ENCODE measurements at places on chromosomes 5 and 9.

GRCh38 chr9:110095776-110096175, 112.2 kb downstream of the C9orf152 start:
- no peak for DNase-seq

- peak; percentile 56 for DNase-seq
Observed at GRCh38 chr5:146878476-146879172, at the start of gene PPP2R2B. PPP2R2B (minus strand) TSS chr5:146878757.

GRCh38 chr9:134049772-134050588, 17.8 kb downstream of the BRD3 start:
- DNase-seq, result no peak

DNA sequence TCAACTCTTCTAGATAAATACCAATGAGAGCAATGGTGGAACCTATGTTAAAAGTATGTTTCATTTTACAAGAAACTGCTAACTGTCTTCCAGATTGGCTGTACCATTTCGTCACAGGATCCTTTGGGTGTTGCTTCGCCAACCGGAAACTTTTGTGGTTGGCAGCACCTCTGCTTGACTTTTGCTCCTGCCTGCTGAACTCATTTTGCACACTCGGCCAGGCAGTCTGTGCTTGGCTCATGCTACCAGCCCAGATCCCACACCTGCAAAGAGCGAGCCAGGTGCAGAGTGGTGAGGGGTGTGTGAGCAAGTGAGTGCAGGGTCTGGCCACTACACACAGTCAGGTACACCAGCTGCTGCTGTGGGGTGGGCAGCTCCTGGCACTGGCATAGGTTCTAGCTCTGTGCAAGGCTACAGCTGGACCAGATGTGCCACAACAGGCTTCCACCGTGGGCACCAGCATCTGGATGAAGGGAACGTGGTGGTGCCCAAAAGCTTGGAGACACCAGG, 422.3 kb downstream of the PRR16 start:
- no peak for DNase-seq

DNA sequence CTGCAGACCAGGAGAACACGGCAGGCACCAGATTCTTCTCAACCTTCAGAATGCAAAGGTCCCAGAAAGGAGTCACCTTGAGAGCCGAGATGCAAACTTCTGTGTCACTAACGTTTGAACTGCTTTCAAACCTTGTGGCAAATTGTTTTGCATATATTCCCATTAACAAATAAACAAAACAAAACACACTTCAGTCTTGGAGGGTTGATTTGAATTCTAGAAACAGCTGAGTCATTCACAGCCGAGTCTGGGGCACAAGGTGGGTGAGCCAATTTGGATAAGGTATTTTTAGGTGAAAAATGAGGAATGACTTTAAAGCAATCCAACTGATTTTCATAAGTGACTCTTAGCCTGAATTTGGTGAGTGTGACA, 38.8 kb upstream of the ANKRD33B start:
- no peak for DNase-seq

DNA sequence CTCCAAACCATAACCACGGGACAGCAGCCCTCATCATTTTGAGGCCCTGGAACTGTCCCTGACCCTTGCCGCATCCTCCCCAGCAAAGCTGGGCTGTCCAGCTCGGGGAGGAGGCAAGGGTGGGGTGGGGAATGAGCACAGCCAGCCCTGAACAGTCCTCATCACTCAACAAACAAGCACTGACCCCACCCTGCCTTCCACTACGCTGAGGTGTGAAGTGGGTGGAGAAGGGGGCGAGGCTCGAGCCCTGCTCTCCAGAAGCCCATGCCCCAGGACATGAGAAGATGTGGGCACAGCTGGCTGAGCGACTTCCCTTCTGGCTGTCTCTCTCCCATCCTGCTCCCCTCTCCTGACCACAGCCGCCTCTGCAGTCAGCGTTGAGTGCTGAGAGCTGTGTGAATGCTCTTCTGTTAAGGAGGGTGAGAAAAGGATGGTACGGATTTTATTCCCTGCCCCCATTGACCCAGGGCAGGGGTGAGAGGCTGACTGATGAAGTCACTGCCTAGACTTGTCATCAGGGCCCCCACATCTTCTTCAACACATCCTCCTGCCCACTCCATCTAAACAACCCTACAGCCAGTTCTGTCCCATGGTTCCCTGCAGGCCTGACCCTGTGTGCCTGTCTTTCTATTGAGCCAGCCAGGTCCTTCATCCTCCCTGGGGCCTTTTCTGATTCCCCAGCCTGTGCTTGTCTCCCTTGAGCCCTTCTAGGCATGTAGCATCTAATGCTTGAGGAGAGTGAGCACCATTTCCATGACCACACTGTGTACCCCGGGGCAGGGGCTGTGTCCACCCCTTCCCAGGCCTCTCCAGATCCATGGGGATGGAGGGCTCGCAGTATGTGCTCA, 276.0 kb downstream of the FSTL4 start:
- DNase-seq, result no peak

DNA sequence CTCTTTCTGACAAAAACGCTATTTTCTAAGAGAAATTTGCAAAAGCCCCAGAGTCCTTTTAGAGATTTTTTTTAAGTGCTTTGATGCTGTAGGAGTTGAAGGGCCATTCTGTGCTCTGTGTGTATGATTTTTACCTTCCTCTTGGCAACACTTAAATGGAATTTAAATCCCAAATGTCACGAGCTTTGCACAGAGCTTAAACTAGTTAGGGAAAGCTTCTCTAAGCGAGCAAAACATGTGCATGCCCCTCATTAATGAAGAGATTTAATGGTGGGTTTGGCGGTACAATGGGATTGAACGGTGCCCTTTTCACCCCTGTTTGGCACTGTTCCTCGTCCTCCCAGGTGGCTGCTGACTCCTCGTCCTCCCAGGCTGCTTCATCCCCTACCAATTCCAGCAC, 220.7 kb downstream of the DRD1 start:
- DNase-seq, result no peak

DNA sequence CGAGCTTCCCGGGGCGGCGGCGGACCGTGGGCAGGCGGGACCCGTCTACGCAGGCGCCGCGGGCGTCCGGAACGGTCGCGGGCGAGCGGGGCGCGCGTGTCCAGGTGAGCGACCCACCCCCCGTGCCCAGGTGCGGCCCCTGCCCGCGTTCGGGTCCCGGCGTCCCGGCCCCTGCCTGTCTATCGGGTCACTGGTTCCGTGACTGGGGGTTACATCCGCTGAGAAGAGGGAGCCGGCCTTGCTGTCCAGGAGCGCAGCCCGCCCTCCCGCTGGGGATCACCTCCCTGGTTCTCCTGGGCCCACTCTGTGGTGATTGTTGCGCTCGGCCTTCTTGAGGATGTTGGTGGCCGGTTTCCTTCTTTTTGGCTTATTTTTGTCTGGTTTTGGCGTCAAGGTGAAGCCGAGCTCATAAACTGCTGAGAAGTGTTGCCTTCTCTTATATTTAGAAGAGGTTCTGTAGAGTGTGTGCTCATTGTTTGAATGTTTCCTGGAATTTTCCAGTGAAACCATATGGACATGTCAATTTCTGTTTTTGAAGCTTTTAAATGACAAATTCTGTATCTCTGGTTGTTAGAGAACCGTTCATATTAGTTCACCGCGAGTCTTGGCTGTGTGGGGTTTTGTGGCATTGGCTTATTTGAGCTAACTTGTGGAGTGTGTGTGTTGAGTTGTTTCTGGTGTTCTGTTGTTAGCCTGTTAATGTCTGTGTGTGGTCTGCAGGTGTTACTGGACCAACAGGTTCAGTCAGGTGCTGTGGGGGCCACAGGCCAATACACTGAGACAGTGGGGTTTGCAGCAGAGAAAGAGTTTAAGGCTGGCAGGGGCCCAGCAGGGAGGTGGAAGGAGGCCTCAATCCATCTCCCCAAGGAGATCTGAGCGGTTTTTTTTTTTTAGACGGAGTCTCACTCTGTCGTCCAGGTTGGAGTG, 621 bp downstream of the CEP72 start:
- peak; percentile 16 for DNase-seq

DNA sequence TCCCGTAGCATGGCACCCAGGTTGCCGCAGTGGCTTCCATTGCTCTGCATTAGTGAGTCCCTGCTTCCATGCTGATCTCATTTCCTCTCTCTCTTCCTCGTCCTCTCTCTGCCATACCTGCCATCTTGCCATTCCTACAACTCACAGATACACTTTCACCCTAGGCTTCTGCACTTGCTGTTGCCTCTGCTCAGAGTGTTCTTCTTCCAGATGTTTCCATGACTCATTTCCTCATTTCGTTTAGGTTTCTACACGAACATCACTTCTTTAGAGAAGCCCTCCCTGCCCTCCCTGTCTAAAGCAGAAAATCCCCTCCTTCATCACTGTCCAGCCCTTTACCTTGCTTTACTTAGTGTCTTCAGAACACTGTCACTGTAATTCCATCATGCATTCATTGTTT, 115.2 kb upstream of the WWC1 start:
- no peak for DNase-seq

DNA sequence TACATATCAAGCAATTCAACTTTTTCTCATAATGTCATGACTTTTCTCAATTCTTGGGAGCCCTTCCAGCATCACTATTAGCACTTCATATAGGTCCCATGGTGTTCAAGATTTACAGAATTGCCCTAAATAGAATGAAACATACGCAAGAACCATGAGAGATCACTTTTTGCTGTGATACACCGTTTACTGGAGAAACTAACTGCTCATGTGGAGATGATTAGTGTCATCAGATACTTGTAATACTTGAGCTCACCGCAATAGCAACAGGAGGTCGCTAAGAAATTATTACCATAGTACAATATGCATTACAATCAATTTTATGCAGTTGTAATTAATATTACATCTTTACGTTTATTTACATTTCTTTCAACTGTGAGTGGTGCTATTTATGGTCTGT, 4.8 kb upstream of the PCSK5 start:
- DNase-seq, result no peak

DNA sequence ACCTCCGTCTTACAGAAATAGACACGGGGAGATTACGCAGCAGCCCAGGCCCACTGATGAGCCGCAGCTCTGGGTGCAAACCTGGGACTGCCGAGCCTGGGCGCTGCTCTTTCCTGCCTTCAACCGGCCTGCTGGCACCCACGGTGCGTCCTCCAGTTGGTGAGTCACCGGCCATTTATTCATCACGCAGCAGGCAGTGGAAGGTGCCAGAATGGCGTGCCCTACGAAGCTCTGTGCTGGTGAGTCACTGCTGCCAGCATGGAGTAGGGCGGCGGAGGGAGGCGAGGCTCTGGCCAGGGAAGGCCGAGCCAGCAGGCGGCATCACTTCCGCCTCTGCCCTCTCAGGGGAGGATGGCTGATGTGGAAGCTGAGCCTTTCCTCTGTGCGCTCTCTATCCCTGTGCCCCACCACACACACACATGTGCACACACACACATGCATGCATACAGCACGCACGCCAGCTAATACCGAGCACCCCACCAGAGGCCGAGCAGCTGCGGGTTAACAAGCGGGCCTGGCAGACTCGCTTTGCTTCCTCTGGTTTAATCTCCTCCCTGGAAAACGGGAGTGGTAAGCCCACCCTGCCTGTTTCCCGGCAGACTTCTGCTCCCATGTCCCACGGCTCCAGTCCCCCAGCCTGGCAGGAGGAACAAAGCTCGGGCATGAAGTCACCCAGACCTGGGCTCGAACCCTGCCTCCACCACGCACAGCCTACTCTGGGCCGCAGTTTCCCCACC, 39.2 kb downstream of the OLFM1 start:
- DNase-seq, result no peak

DNA sequence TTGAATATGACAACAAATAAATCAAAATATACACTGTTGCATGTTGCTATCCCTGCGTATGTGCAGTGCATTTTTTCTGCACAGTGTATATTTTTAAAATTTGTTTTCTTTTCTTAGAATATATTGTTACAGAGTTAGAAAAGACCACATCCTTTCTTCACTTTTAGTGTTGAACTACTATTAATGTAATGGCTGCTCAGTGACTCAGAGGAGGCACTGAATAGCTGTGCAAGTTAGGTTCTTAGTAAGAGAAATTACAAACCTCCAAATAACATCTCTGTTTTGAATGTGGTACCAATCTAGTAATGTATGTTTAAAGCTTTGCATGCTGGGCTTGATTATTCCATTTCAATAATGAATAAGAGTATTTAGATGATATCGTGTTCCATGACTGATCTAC, 208.9 kb upstream of the PRR16 start:
- no peak for DNase-seq

GRCh38 chr5:123471385-123471784, 40.6 kb upstream of the CSNK1G3 start:
- DNase-seq, result no peak

GRCh38 chr5:93164690-93165089, 416.3 kb downstream of the NR2F1-AS1 start:
- DNase-seq, result no peak

- no peak for DNase-seq
Observed at GRCh38 chr5:91160714-91161285, 222.3 kb downstream of the ARRDC3 start.

GRCh38 chr5:176153741-176154140, 84.5 kb upstream of the SIMC1 start:
- no peak for DNase-seq

DNA sequence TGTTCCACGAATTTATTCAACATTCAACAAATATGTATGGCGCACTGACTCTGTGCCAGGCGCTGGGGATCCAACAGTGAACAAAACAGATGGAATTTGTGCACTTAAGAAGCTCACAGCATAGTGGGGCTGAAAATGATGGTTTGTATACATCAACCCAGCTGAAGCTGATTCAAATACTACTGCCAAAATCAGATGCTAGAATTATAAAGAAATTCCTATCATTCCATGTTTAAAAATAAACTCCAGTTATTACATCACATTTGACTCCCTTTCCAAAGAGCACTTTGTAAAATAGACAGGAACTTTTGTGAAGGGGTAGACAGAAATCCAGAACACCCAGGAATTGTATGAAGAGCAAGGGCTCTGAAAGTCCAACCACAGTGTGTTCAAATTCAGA, 54.1 kb downstream of the ZNF608 start:
- no peak for DNase-seq

DNA sequence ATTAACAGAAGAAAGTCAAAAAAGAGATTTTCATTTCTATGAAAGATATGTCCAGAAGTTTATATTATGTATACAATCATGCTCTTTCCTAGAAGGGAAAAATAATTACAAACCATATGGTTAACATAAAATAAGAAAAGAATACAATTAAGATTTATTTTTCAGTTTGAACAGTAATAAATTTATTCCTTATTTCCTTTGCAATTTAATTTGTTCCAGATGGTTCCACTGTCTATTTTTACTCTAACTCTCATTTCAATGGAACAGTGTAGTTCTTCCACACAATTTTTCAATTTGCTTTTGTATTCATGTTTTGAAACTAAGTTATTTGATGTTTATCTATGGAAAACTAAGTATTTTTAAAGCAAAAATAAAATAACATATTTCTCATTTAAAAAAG, 1026.3 kb downstream of the TAF11L14 start:
- no peak for DNase-seq

- DNase-seq, result no peak
Observed at GRCh38 chr5:138911441-138911840, 36.3 kb upstream of the LRRTM2 start.

GRCh38 chr5:158832096-158832685, 267.5 kb downstream of the EBF1 start:
- no peak for DNase-seq

DNA sequence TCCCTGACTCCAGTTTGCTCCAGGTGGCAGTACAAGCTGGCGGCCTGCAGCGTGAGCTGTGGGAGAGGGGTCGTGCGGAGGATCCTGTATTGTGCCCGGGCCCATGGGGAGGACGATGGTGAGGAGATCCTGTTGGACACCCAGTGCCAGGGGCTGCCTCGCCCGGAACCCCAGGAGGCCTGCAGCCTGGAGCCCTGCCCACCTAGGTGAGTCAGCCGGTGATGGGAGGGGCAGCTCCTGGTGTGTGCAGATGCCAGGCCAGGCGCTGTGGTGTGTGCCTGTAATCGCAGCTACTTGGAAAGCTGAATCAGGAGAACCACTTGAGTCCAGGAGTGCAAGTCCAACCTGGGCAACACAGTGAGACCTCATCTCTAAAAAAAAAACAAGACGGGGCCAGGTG, 10.0 kb upstream of the CACFD1 start:
- DNase-seq, result peak; percentile 38

GRCh38 chr9:87270221-87270847, 227.3 kb upstream of the DAPK1 start:
- no peak for DNase-seq
